ENCODE measurements at places on chromosomes 7 and 10.

- DNase-seq: no peak
These were observed 7.9 kb upstream of the PAX2 start for GRCh38 chr10:100737355-100738054.

DNA sequence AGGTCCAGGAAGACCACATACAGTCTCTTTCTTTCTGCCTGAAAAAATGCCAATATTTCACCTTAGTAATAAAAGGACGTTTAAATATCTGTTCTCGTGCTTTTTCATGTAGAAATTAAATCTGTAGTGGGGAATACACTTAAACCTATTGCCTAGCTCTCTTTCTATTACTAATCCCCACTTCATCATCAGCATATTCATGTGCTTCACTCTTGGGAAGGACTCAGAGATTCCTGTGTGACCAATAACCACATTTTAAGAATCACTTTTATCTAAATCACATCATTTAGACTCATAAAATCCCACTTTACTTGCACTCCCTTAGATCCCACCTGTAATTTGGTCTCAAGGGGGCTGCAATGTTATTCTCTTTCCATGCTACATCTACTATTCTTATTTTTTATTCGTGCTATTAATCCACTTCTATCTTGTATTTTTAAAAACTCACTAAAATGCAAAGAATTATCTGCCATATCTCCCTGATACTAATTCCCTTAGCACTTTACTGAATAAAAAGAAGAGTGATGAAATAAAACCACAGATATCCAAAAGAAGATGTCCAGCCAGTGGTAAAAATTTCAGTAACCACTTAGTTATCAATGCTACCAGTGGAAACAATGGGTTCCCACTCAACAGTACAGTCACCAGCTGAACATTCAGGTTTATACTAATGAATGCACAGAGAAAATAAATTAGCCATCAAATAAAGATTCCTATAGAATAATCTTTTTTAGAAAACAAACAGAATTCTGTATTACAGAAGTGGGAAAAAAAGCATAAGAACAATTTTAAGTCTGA, 102.1 kb downstream of the PPP1R17 start:
- no peak for DNase-seq

DNA sequence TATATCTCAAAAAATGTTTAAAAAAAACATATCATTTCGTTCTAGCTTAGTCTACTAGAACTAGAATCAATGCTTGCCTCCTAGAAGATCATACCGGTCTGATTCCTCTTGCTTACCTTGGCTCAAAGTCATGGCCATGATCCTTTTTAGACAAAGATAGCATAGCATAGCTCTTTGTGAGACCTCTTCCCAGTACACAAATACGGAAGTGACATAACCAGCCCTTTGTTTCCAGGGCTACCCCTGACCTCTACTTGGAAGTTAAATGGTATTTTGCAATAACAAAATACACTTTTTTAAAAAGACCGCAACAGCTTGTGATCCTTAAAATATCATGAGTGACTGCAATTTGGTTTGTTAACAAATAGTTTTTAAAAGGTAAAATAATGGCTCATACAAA, 130.7 kb upstream of the NOBOX start:
- no peak for DNase-seq

DNA sequence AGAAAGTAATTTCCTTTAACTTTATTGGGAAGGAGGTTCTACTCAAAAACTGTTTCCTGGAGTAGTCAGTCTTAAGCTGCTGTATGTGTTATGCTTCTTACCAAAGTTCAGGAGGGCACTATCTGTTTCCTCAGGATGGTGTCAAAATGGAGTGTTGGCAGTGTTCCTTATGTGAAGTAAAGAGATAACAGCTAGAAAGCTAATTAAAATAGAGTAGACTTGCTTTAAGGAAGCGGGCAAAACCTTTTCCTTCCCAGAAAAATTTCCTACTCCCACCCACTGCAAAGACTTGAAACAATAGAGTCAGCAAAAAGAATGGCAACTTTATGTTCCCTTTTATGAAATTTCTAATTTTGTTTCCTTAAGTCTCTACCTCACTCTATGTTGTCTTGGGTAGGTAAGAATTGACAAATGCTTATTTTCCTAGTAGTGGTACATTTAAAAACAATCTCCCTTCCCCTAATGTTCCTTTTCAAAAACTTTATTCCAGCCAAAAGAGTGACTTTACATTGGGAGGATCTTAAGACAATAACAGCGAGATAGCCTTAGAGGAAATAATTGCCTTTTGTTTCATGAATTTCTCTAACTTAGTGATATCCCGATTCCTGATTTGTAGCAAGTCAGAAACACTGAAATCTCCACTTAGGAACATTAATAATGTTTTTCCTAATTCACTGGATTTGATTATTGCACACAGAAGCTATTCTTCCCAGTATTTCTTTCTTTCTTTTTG, 26.5 kb upstream of the ENTPD1 start:
- DNase-seq: no peak

GRCh38 chr7:101507791-101508252, 121.3 kb downstream of the MYL10 start:
- peak; percentile 87 for DNase-seq
